ENCODE measurements at places on chromosomes 4 and X. TPM values are rescaled to one million over a fixed set of nuclear protein-coding genes. Genes with fewer than 3 reads are reported as not detected.

Gene NKRF
- total RNA-seq: 5.4 TPM

Gene TMPRSS11E
- total RNA-seq: not detected

Gene MGST2
- 12.8 TPM for total RNA-seq

Gene CLGN
- 1.1 TPM for total RNA-seq

Gene TLR6
- total RNA-seq: 2.3 TPM

Gene MAGEB17
- not detected for total RNA-seq

Gene LONRF3
- total RNA-seq: 0.19 TPM

Gene RIPPLY1
- not detected for total RNA-seq

Gene SOX3
- not detected for total RNA-seq

Gene ERCC6L
- 11.3 TPM for total RNA-seq

Gene PLXNA3
- 16.3 TPM for total RNA-seq

Gene PHKA2
- 9.8 TPM for total RNA-seq

Gene TEX13C
- not detected for total RNA-seq

Gene GPR78
- 0.85 TPM for total RNA-seq

Gene GLUD2
- 1.1 TPM for total RNA-seq

Gene CLDN2
- under 0.01 TPM for total RNA-seq

Gene FAM47A
- not detected for total RNA-seq

Gene HAND2
- 12.8 TPM for total RNA-seq

Gene CXCL10
- under 0.01 TPM for total RNA-seq

Gene FAM9B
- total RNA-seq: not detected

Data from regular cardiac myocyte (primary cell).